AG08395 (cell line): ENCODE measurements at places on chromosomes 2 and 18.

DNA sequence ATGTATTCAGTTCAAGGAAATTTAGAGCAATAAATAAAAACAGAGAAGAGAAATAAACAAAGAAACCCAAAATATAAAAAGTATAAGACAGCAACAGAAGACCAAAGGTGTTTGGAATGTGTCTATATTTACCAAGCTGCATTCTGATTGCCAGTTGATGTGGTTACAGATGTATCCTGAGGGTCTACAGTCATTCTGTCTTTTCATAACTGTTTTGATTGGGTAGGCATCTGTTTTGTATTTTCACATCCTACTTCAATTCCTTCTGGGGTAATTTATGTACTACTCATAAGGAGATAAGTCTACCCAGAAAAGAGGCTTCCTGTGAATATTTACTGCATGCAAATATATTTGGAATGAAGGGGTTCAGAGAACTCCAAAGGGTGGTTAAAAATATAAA lies 596.8 kb upstream of the GCFC2 start:
- DNase-seq: no peak

GRCh38 chr2:98050070-98050469 lies 36.9 kb upstream of the VWA3B start:
- DNase-seq: no peak

GRCh38 chr18:23198217-23198845 lies 63.0 kb downstream of the CABLES1 start:
- no peak for DNase-seq

- no peak for DNase-seq
Measured at GRCh38 chr2:223944166-223944702, 901 bp downstream of the WDFY1 start.

DNA sequence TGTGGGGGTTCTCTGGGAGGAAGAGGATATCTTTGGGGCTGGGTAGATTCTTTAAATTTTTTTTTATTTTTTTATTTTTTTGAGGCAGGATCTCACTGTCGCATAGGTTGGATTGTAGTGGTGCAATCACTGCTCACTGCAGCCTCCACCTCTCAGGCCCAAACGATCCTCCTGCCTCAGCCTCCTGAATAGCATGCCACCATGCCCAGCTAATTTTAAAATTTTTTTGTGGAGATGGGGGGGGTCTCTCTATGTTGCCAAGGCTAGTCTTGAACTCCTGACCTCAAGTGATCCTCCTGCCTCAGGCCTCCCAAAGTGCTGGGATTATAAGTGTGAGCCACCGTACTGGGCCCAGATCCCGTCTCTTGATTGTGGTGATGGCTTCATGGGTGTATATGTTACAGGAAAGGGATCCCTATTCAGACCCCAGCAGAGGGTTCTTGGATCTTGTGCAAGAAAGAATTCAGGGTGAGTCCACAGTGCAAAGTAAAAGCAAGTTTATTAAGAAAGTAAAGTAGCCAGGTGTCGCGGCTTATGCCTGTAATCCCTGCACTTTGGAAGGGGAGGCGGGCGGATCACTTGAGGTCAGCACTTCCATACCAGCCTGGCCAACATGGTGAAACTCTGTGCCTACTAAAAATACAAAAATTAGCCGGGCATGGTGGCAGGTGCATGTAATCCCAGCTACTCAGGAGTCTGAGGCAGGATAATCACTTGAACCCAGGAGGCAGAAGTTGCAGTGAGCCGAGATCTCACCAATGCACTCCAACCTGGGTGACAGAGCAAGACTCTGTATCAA lies 2.0 kb upstream of the C2orf68 start:
- DNase-seq: no peak

DNA sequence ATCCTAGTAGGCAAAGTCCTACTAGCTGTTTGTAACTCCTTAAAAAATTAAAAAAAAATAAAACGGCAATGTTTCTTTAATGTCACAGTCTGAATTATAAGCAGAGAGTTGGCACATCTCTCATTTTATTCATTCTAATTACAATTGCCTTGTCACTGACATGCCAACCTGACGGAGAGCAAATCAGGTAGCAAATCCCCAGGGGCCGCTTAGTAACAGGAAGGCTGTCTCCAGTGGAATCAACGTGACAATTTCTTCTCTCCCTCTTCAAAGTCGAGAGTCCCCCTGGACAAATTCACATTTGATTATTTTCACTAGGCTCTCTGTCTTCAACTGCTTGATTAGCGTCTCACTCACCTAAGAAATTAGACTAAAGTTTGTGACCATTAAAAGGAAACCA lies 1598.9 kb upstream of the PIK3C3 start:
- no peak for DNase-seq

- peak; percentile 74 for DNase-seq
Measured at GRCh38 chr2:69816923-69817542, 12.4 kb upstream of the GMCL1 start.

- DNase-seq: peak; percentile 26
Measured at GRCh38 chr2:137938204-137938603, 26.1 kb upstream of the HNMT start.
